ENCODE measurements at places on chromosomes 2 and 18.

- DNase-seq: no peak
Observed at GRCh38 chr2:36238106-36238505, 117.5 kb upstream of the CRIM1 start.

DNA sequence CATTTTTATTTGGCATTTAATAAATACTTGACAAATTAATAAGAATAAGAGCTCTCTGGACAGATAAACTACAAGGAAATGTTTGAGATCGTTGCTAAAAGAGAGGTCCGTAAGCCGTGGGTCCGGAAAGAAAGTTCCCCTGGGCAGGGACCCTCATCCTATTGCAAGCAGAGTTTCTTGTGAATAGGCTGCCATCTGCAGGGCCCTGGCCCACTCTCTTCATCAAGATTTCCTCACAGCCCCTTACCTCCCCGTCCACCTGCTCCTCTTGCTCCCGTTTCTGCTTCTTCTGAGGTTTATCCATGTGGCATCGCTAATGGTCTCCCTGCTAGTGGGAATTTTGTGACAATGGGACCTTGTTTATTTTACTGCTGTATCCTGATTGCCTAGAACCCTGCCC lies 30.1 kb upstream of the MC5R start:
- no peak for DNase-seq

- DNase-seq: no peak
Observed at GRCh38 chr2:12592296-12592695, 124.4 kb upstream of the TRIB2 start.

- DNase-seq: no peak
Observed at GRCh38 chr2:128423788-128424165, 105.1 kb upstream of the HS6ST1 start.

GRCh38 chr18:2178036-2178435 lies 393.3 kb downstream of the METTL4 start:
- no peak for DNase-seq

- no peak for DNase-seq
Observed at GRCh38 chr2:39837856-39838453, 58.9 kb upstream of the THUMPD2 start.

DNA sequence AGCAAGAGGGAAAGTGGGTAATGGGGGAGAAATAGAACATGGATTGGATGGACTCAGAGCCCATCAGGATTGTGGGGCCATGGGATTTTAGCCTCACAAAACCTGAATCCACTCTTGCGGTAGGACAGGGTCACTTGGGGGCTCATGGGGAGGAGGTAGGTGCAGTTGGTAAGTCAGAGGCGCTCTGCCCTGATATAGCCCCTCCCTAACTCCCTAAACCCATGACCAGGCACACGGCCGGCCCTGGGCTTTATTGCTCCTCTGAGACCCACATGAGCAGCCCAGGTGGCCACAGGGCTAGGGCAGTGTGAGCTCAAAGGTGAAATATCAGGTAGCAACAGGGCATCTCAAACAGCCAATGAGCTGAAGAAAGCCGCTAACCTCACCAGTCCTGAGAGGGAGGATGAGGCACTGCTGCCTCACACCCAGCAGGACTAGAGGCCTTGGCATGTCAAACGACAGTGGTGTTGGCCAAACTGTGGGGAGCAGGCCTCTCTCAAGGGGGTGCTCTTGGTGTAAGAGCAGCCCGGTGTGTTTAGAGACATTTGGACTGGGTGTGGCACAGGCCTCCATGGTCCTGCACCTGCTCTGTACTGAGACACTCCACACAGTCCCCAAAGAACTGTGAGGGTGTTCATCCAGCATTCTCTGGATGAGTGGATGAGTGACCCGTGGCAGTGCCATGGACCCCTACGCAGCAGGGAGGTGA lies 90.8 kb upstream of the HS6ST1 start:
- no peak for DNase-seq

GRCh38 chr2:22855081-22855480 lies 529.9 kb upstream of the KLHL29 start:
- DNase-seq: no peak

DNA sequence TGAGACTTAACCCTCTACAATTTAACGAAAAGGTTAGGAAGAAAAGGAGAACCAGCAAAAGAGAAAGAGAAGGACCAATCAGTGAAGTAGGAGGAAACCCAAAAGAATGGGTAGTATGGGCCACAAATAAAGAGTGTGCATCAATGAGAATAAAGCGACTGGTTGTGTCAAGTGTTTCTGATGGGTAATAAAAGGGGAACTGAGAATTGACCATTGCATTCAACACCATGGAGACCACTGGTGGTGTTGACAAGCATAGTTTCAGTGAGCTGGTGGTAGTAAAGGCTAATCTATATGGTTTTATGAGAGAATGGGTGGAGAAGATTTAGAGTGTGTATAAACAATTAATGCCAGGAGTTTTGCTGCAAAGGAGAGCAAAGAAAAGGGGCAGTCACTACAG lies 75.4 kb downstream of the CSRNP3 start:
- no peak for DNase-seq

DNA sequence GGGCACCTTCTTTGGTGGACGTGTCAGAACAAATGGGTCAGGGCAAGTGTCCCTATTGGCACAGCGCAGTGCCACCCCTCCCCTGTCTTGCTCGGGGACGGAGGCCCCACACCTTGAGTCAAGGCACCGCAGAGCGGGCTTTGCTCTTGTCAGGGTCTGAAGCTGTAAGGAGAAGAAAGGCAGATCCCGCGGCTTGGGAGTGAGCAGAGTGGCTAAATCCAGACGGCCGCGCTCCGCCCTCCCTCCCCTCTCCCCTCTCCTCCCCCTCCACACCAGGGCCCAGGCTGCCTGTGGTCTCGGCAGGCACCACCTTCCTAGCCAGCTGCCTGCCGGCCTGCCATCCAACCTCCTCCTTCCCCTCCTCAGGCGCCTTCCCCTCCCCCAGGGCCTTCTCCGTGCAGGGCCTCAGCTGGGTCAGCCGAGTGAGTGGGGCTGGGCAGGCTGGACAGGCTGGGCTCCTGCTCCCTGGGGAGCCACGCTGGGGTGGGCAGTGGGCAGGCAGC lies 25.8 kb downstream of the SPEG start:
- DNase-seq: no peak

- no peak for DNase-seq
Observed at GRCh38 chr2:96546321-96546720, 9.8 kb downstream of the ARID5A start.

- DNase-seq: no peak
Observed at GRCh38 chr2:169077674-169078240, 8.4 kb downstream of the DHRS9 start.

- DNase-seq: no peak
Observed at GRCh38 chr2:111227716-111228141, 107.0 kb downstream of the BCL2L11 start.

- DNase-seq: no peak
Observed at GRCh38 chr18:74140582-74140981, 7.1 kb downstream of the FBXO15 start.

DNA sequence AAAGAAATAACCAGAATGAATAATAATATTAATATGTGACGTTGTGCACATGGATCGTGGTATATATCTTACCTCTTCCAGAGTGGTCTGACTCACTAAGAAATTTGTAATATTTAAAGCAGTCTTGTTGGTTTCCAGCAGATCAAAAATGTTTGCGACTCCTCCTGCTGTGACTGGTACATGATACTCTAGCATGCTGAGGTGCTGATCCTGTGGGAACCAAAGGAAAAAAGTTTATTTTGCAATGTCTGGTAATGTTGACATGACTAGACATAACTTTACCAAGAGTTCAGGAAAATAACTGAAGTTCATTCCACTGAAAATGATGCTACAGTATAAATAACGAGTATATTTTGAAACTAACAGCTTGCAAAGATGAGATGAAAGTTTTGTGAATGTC lies 124.5 kb upstream of the BARD1 start:
- DNase-seq: no peak

- no peak for DNase-seq
Observed at GRCh38 chr2:41735006-41735405, 312.8 kb upstream of the PKDCC start.
